ENCODE measurements at places on chromosomes 6 and 20.

DNA sequence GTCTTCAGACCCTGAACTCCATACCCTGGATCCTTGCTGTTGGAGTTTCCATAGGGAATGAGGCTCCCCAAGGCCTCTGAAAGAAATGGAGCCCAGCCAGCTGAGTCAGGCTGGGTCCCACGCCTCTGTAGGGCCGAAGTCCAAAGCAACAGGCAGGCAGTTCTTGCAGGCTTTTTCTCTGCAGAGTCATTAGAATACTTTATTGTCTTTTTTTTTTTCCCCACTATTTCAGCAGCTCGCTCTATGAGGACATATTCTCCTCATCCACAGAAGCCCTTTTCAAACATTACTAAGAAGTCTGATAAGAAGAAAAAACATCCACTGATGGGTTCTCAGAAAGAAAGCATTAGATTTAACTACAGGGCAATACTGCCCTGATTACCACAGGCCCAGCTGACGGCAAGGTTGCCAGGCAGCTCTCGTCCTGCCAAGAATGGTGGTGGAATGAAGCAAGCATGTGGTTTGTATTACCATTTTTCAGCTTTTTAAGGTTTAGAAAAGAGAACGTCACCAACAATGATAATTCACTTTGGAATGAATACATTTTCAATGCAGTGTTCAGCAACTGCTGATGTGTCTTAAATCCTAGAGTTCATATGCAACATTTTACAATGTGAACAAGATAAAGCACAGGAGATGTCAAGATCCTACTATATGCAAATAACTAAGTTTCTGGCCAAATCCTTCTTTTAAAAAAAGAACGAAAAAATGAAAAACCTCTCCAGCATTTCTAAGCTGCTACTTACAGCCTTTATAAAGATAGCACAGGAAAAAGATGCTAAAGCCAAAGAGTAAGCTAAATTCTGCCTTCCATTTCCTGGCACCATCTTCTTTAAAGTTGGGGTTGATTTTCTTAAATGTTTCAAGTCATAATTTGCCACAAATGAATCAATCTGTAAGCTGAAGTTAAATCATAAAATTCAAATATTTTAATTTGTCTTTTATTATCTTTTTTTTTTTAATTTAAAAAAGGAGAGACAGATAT lies 223.6 kb upstream of the CITED2 start:
- peak; percentile 67 for DNase-seq

DNA sequence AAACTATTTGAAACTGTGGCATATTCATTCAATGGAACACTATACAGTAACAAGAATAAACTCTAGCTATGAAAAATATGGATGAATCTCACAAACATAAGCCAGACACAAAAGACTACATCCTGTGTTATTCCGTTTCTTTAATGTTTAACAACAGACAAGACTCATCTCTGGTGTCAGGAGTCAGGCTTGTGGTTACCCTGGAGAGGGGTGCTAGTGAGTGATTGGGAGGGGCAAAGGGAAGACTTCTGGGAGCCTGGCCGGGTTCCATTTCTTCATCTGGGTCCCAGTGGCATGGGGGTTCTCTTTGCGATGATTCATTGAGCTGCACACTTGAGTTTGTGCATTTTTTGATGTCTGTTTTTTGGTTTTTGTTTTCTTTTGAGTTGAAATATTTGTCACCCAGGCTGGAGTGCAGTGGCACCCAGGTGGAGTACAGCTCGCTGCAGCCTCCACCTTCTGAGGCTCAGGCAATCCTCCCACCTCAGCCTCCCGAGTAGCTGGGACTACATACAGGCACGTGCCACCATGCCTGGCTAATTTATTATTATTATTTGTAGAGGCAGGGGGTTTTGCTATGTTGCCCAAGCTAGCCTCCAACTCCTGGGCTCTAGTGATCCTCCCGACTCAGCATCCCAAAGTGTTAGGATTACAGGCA lies 21.2 kb upstream of the TTPAL start:
- DNase-seq = no peak

- DNase-seq = peak; percentile 10
Observed at GRCh38 chr20:35600993-35601973, 14.3 kb upstream of the SPAG4 start.

DNA sequence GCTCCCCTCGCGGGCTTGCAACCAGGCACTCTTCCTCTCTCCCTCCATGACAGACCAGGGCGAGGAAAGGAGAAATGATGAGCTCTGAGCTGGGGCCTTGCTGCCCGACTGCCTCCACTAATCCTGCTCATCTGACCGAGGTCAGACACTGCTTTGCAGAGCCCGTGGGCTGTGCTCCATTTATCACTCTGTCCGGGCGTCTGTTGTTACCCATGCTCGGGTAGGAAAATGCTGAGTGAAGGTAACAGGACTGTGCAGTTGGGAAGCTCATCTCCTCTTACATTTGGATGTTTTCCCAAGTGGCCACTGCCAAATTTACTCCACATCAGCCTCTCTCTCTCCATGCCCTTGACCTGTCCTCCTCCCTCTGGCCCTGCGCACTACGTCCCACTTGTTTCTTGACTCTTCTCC lies 14.6 kb downstream of the RPS6KA2 start:
- DNase-seq = no peak

DNA sequence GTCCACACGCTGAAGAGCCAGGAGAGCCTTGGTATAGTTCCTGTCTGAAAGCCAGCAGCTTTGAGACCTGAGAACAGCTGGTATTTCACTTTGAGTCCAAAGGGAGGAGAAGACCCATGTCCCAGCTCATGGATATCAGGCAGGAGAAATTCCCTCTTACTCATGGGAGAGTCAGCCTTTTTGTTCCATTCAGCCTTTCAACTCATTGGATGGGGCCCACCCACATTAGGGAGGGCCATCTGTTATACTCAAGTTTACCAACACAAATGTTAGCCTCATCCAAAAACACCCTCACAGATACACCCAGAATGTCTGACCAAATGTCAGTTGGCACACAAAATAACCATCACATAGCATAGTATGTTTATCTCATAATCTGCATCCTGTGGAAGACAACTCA lies 80.1 kb downstream of the GMDS start:
- peak; percentile 64 for DNase-seq

- DNase-seq = no peak
Observed at GRCh38 chr6:24743944-24744335, 25.0 kb upstream of the C6orf62 start.

GRCh38 chr20:957544-957943 lies 41.4 kb upstream of the ANGPT4 start:
- no peak for DNase-seq

DNA sequence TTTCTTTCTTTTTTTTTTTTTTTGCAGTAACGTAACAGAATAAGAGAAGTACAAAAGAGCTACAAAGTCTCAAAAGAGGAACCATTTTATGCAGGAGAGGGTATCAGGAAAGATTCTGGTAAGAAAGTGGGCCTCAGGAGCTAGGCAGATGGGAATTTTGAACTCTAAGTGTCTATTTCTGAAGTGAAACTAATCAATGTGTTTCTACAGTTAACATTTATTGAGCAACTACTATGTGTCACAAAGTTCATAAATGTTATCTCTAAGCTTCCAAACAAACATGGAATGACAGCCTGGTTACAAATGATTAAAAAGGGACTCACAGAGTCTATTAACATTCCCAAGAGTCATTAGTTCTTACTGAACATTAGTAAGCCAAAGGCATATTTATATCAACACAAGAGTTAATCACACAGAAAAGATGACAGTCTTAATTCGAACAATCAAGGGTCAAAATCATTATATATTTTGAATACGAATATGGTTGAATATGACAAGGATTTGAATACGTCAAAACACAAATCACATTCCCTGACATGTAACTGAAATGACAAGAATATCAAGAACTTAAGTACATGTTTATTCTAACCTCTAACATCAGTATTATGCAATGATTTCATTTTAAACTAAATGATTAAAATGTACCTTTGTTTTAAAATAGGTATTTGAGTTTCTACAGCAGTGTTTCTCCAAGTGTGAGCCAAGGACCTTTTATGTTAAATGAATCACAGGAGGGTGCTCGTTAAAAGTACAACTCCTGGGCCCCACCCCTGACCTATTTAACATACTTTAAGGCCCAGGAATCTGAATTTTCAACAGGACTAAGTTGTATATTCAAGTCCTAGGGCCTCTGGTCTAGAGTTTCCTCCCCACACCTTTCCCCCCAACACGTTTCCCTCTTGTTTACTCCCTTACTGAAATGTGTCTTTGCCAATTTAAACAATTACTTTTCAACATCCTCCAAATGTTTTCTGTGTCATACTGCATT lies 89.7 kb downstream of the ATXN1 start:
- no peak for DNase-seq

GRCh38 chr20:17631576-17632319 lies 50.3 kb downstream of the RRBP1 start:
- no peak for DNase-seq

DNA sequence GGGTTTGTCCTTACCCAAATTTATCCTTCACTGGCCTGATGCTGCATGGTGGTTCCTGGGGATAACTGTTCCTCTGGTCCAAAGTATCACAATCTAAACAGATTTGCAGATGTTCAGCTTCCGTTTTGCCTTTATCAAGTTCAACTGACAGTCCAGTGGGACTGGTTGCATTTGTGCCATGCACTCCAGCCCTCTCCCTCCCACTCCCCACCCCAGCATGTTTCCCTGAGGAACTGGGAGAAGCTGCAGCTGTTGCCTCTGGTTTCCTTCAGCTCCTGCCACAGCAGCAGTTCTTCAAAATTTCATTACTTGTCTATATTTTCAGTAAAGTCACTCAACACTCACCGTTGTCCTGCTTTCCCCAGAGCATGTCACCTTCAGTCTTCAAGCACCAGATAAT lies 39.5 kb upstream of the KIF16B start:
- DNase-seq = no peak

GRCh38 chr6:710601-711571 lies 17.9 kb upstream of the EXOC2 start:
- no peak for DNase-seq

- no peak for DNase-seq
Observed at GRCh38 chr6:14206391-14206790, 88.8 kb downstream of the CD83 start.

DNA sequence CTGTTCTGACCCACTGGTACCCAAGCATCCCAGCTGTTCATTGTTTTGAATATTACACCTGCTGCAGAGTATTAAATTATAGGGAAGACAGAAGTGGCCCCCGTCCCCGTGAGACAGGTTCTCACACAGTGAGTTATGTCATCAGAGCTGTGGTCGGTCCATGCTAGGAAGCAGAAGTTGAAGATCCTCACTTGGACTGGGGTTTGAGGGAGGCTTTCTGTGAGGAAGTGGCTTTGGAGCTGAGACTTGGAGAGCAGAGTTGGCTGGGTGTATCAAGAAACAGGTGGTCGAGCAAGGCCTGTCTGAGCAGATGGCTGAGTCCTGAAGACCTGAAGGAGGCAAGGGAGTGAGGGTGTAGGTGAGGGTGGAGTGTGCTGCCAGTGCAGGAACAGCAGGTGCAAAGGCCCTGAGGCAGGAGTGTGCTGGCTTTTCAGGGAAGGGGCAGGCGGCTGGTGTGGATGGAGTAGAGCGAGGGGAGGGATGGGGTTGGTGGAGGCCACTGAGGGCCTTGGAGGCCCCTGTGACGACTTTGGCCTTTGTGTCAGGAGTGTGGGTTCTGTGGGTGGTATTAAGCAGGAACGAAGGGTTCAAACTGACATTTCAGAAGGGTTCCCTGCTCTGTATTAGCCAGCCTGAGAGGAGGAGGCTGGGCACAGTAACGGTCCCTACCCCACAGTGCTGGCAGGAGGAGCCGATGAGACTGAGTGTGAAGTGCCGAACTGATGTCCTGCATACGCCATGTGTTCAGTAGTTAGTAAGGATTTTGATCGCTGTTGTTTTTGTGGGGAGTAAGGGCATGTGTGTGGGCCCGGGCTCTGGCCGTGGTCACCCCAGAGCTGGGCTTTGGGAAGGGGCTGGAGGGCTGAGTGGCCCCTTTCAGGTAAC lies 11.8 kb downstream of the SRC start:
- no peak for DNase-seq

DNA sequence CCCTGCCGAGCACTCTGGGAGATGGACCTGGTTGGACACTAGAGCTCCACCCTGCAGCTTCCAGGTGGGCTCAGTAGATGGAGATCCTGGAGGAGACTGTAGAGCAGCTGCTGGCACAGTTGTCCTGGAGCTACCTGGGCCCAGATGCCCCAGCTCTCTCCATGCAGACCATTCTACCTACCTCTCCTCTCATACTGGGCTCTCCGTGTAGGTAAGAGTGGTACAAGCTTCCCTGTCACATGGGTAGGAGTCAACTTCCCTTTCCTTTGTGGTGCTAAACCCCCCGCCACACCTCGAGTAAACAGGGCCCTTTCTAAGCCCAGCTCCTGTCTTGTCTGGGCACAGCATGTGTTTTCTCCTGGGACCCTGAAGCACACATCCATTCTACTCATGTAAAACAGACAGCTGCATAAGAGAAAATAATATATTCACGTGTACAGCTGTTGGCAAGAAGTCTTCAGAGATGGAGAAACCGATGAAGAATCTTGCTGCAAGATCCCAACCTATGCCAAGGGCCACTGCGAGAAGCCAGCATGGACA lies 108.1 kb upstream of the DUSP22 start:
- DNase-seq = no peak

All from NCI-H446 (cell line).